Occipital lobe (tissue), 3 donors: ENCODE measurements at places on chromosomes 5 and 9. TPM values are rescaled to one million over a fixed set of nuclear protein-coding genes. Genes with fewer than 3 reads are reported as not detected.

EFNA5 gene
- 14.5 TPM for total RNA-seq

SPATA31C1 gene
- total RNA-seq, result not detected

- no peak for DNase-seq
Measured at GRCh38 chr9:108108280-108108851, 618.8 kb upstream of the KLF4 start.

DNA sequence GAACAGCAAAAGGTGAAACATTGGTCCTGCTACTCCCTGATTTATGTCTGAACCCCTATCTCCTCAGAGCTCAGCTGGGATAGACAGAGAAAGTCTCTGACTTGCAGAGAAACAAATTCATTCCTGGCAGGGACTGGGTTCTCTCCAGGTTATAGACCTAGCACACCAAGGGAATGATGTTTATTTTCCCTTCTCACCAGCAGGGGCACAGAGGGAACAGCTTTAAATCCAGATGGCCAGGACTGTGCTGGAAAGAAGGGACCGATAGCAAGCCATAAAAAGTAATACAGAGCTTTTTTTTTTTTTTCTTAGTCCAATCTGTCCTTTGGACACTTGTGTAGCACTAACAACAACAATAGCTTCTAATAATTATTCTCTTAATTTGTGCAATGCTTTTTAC, 141.1 kb upstream of the C9orf72 start:
- no peak for DNase-seq

ACTBL2 gene
- total RNA-seq, result not detected

DNA sequence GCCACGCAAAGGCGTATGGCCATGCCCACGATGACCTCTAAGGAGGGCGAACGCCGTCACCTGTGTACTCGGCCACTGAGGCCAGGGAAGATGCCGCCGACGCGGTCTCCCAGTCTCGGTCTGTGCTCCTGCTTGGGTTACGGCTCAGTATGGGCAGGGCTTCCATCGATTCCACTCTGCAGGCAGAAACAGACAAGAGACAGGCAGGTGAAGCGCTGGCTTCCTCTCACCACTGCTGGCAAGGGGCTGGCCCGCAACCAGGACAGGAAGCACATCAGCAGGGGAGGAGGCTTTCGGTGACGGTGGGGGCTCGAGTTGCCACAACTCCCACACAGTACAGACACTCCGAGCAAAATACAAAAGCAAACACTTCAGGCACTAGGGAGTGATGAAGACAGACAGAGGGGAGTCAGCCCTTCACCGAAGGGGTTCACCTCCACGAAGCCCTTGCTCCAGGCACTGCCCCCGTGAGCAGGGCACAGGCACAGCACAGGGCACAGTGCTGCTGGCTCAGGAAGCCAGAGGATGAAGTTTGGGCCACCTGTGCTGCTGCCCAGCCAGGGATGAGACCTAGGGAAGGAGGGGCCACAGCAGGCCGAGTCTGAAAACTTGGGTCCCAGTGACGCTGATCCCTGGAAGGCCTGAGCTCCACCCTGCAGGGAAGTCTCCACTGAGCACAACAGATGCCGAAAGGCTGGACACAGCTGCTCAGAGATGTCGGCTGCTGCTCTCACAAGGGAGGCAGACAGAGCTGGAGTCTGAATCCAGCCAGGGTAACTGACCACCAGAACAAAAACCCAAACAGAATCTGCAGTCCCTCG, 91.3 kb downstream of the CAMSAP1 start:
- DNase-seq, result no peak

PGM5 gene
- 5.6 TPM for total RNA-seq

SNCAIP gene
- 48.2 TPM for total RNA-seq

INSL4 gene
- not detected for total RNA-seq

DNA sequence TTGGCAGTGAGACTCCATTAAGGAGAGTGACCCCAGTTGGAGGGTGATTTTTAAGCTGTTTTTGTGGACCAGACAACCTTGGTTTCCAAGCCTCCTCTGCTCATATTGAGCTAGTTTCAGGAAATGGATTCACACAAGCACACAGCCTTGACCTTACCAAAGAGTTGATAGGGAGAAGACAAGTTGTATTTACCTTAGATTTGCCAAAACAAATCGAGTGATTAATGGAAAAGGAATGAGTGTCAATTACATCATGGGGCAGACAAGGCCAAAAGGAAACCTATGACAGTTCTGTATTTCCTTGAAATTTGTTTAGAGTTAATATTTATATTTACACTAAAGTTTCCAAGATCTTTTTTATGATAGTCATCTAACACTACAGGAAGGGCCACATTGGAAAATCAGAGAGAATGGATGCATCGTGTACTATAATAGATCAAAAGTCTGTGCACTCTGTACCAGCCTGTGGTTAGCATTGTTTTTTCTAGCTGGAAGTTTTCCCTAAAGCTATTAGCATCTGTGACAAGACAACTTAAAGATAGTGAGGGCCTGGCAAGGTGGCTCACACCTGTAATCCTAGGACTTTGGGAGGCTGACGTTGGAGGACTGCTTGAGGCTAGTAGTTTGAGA, 86.0 kb upstream of the FER start:
- DNase-seq, result no peak

BNC2 gene
- total RNA-seq, result 1.6 TPM

TRIM36 gene
- 98.4 TPM for total RNA-seq

DNA sequence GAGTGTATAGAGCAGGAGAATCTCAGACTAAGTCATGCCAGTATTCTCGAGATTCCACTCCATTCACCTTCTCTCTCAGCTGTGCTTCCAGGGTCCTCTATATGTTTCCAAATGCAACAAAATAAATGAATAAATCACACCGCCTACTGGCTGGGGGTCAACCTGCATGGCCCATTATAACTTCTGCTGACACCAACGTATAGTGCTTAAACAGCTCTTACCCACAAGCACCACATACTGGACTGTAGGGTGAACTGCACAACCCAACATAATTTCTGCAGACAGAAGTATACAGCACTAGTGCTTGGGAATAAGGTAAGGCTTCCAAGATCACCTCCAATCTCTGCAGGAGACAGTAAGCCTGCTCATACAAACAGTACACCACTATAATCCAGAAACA, 33.1 kb upstream of the HTR4 start:
- DNase-seq, result no peak
